LHCN-M2 (cell line): ENCODE measurements at places on chromosomes 5 and 9. TPM values are rescaled to one million over a fixed set of nuclear protein-coding genes. Genes with fewer than 3 reads are reported as not detected.

Gene GDNF
- total RNA-seq: 0.40 and 0.64 TPM in 2 replicates

DNA sequence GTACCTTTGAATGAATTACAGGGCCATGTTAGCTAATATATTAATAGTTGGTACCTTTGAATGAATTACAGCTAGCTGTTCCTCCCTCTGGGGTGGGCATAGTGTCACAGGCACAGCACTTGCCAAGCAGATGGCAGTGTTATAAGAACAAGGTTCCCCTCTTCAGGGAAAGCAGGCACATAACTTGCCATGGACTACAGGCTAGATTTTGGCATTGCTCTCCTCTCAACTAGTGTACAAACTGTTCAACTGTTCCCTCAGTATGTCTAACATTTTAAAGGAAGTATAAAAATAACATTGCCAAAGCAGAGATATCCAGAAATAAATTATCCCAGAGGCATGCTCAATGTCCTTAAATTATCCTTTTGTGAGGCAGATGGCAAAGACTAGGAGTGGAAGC lies 33.7 kb downstream of the ABITRAM start:
- DNase-seq: no peak

DNA sequence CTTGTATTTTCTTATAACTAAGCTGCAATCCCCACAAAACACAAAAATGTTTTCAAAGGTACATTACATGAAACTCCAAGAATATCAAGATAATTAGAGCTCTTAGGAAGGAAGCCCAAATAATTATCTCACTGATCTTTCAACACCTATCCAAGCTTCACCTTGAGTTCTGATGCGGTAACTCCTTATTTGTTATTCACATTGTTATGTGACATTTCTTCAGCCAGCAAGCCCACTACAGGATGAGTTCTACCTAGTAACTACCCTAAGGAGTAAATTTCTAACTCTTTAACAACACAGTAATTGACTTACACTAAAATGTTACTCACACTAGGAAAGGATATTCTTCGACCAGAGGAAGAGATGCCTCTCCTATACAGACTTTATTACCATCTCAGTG lies 9.9 kb downstream of the NR6A1 start:
- DNase-seq: no peak

- DNase-seq: no peak
These were observed 17.8 kb upstream of the SLCO4C1 start for GRCh38 chr5:102313912-102314311.

DNA sequence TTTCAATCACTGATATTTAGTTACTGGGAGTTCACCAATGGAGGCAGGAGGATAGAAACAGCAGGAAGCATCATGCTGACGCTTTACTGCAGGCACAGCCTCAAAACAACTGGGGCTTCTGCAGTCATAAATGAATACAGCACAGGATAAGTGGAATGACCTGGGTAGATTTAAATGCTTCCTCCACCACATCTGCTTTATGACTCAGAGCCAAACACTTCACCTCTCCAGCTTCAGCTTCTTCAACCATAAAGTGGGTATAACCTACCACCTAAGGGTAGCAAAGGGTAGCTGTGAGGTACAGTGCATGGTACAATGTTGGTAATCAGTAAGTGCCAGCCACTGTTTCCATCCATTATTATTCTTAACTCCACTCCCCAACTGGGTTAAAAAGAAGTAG lies 28.4 kb downstream of the RASEF start:
- no peak for DNase-seq
